ENCODE measurements at places on chromosomes 6 and 20.

DNA sequence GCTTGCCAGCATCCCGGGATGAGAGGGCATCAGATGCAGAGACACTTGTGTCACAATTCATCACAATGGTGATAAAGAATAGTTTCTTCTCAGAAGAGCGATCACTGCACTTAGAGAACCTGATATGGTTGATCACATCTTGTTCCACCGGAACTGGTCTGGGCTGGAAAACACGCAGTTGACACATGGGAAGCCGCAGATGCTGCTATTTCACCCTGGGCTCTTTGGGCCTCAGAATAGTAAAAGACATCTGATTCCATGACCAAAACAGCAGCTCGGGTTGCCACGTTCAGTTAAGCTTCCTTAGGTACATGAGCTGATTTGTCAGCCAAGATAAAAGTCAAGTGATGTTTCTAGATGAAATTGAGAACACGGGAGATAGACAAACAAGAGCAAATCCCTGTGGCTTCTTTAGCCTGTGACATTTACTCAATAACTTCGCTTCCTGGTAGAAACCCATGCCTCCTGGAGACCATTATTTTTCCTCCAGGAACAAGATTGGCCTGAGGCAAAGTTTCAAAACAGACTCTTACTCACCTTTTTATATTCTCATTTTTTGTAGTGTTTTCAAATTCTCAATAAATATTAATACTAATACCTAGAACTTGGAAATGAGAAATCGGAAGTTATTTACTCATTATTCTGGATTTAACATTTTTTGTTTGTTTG lies 59.4 kb downstream of the TRMT6 start:
- DNase-seq: no peak

DNA sequence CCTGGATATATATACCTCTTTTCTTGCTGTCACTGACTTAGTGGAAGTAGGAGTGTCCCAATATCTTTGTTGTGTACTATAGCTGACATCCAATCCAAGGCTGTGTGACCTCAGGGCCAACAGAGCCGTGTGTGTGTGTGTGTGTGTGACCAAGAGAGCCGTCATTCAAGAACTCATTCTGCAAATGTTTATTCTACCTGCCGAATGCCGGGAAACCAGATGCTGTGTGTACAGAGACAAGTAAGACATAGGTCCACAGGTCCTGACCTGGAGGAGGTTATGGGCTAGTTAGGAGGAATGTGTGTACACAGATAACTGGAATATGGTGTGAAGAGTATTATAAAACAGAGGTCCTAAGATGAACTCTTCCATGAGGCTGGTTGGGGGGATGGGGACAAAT lies 190.0 kb downstream of the DHX35 start:
- no peak for DNase-seq

GRCh38 chr20:56433880-56434255 lies 21.8 kb downstream of the CASS4 start:
- peak; percentile 92 for DNase-seq

- no peak for DNase-seq
Observed at GRCh38 chr20:61414455-61414991, 162.5 kb downstream of the CDH4 start.

DNA sequence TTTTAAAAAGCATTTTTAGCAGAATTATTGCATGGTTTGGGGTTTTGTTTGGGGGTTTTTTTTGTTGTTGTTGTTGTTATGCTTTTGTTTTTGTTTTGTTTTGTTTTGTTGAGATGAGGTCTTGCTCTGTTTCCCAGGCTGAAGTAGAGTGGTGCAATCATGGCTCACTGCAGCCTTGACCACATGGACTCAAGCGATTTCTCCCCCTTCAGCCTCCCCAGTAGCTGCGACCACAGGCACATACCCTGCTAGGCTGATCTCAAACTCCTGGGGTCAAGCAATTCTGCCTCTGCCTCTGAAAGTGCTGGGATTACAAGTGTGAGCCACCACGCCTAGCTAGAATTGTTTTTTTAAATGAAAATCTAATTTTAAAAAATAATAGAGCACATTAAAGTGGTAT lies 35.7 kb downstream of the UBR2 start:
- no peak for DNase-seq

- DNase-seq: no peak
Observed at GRCh38 chr20:40610730-40611129, 78.3 kb downstream of the MAFB start.

- DNase-seq: peak; percentile 33
Observed at GRCh38 chr20:53080969-53081871, 109.1 kb downstream of the TSHZ2 start.

DNA sequence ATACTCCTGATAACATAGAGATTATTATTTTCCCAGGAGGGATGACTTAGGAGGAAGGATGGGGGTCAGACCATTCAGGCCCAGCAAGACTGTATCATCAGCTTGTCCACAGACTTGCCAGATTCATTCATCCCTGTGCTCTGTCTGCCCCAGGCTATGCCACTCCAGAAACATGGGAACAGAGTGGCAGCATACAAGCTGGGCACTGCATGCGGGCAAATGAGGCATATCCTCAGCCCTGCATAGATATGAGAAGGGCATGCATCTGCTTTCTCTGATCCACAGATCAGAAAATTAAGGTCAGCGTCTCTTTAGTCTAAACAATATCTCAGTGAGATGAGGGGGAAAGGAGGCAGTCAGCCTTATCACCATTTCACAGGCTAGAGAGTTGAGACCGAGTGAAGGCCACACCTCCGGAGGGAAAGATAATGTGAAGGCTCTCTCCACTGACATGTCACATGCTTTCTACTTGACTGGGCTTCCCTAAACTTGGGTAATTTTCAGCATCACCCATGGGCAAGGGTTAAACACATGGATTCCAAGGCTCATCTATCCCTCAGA lies 140.5 kb downstream of the TFAP2B start:
- no peak for DNase-seq

- DNase-seq: no peak
Observed at GRCh38 chr20:49483018-49483695, 689 bp upstream of the KCNB1 start.

DNA sequence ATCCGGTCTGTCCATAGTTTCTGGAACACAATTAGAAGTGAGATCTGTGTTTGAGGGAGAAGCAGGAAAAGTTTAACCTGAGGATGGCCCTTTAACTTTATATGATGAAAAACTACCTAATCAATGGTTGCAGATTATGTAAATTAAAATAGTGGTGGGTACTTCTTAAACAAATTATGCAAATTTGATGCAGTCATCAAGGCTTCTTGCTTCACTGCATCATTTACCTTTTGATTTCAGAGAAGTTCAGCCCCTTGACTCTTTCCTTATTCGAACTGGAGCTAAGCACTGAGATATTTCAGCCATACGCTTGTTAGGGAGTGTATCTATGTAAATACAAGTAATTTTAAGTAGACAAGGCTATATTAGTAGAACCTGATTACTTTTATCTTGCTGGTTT lies 73.8 kb downstream of the JARID2 start:
- no peak for DNase-seq

Data from cardiac fibroblast (primary cell).